HTR-8/SVneo (cell line): ENCODE measurements at places on chromosomes 12 and 14.

DNA sequence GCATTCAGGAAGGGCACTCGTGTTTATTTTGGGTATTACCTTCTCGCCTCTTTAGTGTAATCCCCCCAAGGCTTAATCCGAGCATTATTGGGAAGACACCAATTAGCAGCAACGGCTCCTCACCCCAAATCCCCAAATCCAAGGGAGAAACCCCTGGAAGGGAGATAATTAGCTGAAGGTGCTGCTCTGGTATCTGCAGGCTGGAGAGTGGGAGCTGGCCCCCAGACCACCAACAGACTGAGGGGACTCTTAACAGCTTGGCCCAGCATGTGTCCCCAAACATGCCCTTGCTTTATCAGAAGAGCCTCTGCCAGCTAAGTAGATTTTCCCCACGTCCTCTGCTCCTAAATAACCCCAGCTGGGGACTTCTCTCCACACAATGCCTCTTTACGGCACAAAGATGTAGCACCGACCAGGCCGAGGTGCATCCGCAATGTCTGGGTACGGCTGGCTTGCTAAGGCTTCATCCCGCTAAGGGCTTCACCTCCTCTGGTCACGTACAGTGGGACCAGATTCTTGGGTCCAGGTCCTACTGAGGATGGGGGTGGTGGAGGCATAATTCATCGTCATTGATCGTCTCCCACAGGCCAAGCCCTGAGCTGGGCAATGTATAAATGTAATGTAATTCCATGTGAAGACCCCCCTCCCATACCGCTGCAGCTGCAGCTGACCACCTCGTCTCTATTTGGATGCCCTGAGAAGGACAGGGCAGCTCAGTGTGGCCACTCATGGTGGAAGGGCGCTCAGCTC lies 123.7 kb upstream of the GSC start:
- DNase-seq = no peak

DNA sequence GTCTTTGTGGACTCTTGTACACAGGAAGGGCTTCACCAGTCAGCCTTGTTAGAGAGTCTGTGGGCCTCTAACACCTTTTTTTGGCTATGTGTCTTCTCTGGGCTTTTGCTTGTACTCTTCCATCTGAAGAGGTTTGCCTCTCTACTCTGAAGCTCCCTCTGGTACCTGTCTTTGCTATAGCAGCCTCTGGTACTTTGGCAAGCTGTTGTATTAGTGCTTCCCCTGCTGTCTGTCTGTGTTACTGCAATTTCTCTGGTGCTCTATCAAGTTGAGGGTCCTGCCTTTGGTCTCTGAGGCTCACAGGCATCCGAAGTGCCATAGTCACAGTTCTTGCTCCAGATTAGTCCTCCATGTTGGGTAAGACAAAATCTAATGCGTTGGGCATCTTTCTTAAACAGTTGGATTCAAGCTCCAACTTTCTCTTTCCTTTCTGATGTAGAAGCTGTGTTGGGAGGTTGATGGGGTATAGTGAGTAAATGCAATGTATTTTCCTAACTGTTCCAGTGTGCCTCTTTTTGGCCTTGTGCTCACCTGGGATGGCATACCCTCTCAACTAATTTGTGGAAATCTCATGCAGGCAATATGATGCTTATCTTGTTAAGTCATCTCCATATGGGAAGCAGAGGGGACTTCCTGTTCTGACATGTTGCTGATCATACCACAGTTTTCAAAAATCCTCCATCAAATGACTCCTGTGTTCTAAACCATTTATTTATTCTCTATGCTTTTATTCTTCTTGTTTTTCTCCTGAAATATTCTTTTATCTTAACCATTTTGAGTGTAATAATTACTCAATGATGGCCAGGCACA lies 88.8 kb downstream of the ATF7IP start:
- DNase-seq = peak; percentile 33

- DNase-seq = no peak
Measured at GRCh38 chr12:62694116-62694515, 227.5 kb downstream of the MON2 start.

DNA sequence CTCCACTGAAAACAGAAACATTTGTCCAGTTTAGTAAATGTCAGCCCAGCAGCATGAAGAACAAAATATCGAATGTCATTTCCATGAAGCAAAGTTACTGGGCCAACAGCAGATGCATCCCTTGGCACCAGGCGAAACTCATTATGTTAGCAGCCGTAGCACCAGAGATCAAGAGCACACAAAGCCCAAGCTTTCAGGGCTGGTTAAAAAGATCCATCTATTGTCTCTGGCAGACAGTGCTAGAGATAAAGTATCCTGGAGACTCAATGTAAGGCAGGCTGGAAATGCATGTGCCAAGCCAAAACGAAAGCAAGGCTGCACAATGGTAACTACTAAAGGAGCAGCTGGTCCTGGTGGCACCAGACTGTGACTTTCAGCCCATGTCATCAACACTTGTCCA lies 120.3 kb upstream of the PLEKHG7 start:
- DNase-seq = no peak

DNA sequence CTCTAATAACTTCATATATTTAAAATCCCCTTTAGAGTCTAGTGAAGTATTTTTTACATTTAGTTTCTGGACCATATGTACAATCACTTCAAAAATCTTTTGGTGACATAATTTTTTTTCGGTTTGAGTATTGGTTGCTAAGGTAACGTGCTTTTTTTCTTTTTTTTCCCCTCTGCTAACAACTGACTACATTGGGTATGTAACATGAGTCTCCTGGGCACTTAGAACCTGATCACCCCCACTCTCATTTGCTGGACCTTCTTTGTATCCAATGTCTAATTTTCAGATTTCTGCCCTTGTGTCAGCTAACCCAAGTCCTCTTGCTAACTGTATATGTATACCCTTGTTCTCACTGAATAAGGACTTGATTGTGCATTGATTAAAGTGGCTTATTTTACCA lies 592.9 kb upstream of the FLRT2 start:
- DNase-seq = no peak

- no peak for DNase-seq
Measured at GRCh38 chr12:124684971-124685688, 117.7 kb upstream of the NCOR2 start.

DNA sequence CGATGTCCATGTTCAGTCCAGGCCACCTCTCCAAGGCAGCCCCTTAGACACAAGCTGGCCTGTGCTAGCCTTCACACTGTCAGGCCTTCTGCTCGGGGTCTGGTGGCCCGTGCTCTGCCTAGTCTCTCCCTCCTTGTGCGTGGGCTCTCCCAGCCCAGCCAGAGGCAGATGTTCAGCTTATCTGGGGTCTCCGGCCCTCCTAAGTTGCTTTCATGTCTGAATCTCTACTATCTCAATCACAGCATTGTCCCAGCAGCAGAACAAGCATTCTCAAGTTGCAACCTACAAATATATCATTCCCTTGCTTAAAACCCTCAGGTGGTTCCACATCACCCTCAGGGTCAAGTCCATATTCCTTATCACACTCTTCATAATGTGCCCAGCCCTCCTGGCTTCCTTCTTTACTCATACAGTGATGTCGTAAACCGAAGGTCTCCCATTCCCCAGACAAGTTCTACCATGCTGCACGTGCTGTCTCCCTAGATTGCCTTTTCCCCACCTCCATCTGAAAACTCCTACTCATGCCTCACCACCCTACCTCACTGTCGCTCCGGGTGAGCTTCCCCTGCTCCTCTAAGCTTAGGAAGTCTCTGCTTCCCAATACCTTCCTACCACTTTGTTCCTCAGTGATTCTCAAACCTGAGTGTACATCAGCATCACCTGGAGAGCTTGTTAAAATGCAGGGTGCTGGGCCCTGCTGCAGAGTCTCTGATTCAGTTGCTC lies 1.5 kb downstream of the KRT73 start:
- DNase-seq = no peak

GRCh38 chr12:5096241-5096924 lies 52.7 kb downstream of the KCNA5 start:
- DNase-seq = no peak

DNA sequence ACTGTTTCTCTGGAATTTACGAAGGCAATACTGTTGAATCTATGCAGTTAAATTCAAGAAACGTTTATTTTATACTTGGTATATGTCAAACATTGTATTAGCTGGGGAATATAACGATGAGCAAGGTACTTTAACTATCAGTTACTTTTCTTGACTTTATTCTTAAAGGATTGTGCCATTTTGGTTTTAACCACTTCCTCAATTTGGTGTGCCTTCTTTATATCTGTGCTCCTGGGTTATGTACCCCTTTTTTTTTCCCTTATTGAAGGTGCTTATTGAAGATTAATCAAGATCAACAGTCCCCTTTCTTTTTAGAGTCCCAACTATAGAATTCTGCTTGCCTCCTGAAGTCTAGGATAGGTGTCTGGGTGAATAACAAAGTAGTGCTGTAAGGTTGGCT lies 5.8 kb downstream of the RAB21 start:
- no peak for DNase-seq

DNA sequence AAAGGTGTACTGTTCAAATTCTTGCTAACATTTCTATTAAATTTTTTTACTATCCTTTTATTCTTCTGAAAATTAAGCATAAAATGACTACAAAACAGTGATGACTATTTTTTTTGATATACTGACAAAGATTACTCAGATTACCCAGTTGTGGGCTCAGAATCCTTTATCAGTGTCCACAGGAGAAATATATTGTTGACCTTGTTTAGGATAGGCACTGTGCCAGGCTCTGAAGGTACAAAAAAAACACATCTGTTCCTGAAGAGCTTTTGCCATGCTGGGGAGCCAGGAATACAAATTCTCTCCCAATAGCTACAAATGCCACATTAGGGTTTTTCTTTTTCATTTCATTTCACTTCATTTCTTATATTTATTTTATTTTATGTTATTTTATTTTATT lies 26.9 kb upstream of the GCH1 start:
- DNase-seq = no peak

DNA sequence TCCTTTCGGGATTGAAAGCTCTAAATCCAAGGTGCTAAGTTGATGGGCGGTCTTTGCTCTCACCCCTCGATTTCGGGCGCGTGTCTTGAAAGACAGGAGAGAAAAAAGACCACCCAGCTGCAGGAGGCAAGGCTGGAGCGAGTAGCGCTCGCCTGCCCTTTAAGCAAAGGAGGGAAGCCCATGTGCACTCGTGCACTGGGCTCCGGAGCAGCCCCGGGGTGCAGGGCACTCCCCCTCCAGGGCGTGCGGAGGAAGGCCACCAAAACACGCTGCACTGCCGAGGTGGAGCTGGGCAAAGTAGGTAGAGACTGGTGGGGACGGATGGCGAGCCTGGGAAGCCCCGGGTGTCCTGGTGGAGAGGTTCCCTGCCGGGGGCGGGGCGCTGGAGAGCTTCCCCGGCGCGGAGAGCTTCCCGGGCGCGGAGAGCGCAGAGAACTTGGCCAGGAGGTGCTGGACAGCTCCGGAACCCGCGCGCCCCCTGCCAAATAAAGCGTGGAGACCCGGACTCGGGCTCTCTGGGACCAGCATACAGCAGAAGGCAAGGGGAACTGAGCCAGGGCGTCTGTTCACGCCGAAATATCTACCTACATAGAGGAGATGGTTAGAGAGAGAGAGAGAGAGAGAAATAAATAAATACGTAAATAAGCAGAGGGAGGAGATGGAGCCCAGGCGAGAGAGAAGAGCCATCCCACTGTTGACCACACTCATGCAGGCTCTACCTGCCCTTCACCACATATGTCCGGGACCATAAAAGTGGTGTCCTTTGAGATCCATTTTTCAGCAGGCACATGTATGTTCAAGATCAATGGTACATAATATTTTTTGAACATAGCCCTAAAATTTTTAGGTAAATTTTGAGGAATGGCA lies 662 bp upstream of the NELL2 start:
- no peak for DNase-seq

DNA sequence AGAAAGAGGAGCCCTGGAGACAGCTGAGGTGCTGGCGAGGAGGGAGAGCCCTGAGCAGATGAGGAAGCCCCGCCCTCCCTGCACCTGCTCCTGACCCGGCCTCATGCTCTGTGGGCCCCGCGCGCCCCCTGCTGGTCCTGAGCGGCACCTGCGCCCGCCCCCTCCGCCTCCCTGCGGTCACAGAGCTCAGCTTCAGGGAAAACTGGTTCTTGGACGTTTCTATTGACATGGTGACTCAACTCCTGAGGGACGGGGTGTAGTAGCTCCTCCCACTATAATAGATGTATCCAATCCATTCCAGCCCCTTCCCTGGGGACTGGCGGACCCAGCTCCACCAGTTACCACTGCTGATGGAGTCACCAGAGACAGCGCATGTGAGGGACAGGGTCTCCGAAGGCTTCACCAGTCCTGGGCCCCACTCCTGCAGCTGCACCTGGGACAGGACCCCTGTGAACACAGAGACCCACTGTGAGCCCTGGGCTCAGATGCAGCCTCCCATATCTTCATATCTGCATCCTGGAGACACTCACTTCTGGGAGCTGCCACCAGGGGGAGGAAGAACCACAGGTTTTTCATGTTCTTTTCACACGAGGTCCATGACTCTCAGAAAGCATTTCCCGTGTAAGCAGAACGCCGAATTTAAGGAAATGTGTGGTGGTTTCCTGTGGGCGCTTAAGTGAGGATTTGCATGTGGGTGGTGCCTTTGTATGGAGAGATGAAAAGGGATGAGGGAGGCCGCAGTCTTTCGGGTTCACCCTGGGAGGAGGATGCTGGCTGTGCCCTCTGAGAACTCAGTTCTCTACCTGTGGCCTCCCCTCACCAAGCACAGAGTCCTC lies 1346.4 kb downstream of the TMEM121 start:
- DNase-seq = no peak

GRCh38 chr12:2583091-2583497 lies 211.7 kb upstream of the FKBP4 start:
- DNase-seq = peak; percentile 81

GRCh38 chr12:75890660-75891059 lies 140.9 kb downstream of the PHLDA1 start:
- no peak for DNase-seq

- DNase-seq = no peak
Measured at GRCh38 chr12:69466867-69467266, 3.3 kb upstream of the FRS2 start.

GRCh38 chr14:87443787-87444186 lies 549.2 kb downstream of the GALC start:
- no peak for DNase-seq

GRCh38 chr14:40053416-40053815 lies 621.2 kb upstream of the FBXO33 start:
- DNase-seq = no peak

GRCh38 chr14:78446807-78447206 lies 276.6 kb downstream of the NRXN3 start:
- no peak for DNase-seq

- peak; percentile 89 for DNase-seq
Measured at GRCh38 chr12:6613776-6614512, 6.8 kb upstream of the CHD4 start.

- DNase-seq = no peak
Measured at GRCh38 chr12:53381731-53382630, 2.0 kb downstream of the SP1 start.

DNA sequence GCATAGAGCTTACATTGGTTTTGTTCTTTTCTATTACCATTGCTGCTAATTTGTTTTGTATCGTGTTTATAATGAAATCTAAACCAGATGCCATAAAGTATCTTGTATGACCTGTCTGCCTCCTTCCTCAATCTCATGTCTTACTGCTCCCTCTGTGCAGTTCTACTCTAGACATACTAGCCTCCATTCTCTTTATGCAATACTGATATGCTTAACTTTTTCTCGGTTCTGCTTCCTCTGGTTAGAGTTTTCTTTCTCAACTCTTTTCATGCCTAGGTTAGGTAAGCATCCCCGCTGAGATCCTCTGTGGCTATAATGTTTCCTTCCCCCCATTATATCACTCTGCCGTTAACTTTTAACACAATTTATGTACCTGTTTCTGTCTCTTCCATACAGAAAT lies 852.3 kb downstream of the TRHDE start:
- no peak for DNase-seq
